ENCODE measurements at places on chromosomes 2 and 18.

- no peak for DNase-seq
Measured at GRCh38 chr18:46046688-46047087, 25.4 kb downstream of the PSTPIP2 start.

DNA sequence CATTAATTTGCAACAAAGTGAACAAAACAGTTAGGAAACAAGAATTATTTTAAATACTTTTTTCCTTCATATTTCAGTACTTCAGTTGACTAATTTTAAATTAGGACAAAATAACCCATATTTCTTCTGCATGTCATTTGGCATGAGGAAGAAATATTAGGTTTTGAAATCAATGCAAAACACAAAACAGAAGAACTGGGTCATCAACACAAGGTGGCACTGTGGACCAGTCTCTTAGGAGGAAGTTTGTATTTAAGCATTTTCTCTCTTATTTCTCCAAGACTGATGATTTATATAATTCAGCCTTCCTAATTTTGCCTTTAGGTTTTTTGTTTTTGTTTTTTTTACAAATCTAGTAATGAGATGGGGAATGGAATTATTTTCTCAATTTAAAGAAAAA lies 352.8 kb upstream of the KCNH7 start:
- peak; percentile 45 for DNase-seq

DNA sequence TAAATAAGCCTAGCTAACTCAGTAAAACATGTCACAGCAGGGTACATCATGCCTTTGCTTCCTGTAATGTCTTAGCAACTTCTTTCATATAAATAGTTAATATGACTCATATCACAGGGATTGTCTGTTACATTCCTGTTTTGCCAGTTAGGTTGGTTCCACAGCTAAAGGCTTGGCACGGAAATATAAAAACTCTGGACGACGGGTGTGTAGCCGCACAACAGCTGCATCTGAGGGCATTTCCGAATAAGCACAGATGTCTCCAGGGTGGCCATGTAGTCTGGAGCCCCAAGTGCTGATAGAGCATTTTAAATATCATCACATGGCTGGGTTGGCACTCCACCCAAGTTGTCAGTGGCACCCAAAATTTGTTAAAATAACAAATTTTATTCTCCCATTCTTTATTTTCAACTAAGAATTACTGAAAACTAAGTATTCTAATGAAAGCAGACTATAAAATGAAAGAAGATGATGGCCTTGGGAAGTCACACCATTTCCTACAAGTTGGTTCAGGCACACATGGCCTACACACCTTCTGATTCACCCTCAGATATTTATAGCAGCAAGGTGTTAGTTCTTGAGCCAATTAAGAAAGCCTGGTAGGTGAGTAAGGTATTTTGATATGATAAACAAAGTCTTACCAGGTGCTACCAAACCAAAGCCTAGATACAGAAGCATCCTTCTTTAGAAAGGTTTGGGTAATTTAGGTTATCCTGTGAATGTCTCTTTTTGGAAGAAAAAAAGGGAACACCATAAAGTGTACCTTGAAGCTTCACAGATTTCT lies 61.8 kb upstream of the STK17B start:
- no peak for DNase-seq

DNA sequence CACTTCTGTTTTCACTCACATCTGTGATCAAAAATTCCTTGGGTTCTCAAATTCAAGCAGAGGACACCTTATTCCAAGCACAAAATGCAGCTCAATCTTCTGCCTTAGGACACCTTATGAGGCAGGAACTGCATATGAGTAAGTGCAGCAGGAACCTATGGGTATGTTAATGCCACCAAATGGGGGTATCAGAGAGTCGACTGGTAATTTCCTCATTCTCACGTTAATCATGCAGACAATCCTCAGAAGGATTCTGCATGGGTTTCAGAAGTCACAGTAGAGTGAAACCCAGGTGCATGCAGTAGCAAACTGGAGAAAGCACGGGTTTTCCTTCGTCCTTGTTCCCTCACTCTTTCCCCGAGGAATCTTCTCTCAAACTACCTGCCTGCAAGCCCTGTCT lies 452.8 kb downstream of the CBLN2 start:
- no peak for DNase-seq

DNA sequence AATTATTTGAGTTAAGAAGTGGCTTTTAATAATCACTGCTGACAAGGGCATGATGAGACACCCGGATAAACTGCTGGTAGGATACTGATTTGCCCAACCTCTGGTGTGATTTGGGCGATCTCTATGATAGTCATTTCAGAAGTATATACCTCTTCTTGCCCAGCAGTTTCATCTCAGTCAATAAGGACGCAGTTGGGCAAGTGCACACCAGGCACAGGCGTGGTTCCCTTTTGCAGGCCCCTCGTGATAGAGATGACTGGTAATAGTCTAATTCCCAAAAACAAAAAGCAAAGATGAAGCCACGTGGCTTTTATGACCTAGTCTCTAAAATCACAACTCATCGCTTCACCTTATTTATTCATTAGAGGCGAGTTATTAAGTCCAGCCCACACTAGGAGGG lies 246.4 kb downstream of the PRKCE start:
- DNase-seq: no peak

GRCh38 chr2:225932811-225933413 lies 533.4 kb downstream of the NYAP2 start:
- DNase-seq: no peak

DNA sequence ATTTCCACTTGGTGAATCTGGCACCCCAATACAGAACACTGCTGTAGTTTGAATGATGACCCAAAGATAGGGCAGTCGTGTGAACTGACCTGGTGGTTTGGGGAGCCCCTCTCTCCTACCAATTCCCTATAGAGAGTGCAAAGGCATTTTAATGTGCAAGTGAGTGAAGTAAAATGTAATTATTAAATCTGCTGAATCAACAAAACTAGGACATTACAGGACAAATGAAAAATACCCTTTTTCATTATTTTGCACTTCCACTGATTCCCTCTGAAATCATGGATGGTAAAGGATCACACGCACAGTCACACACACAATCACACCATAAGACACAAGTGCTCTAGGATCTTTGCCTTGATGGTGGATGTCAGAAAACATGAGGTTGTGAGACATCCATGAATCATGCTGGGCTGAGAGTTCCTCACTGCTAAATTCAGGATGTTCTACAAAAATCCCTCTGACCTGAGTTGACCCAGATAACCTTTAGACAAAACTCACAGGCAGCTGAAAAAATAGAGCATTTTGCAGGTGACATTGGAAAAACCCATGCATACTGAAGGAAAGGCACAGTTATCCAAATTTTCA lies 197.4 kb downstream of the FBXO15 start:
- no peak for DNase-seq

GRCh38 chr18:61572871-61573270 lies 239.6 kb downstream of the CDH20 start:
- DNase-seq: no peak

- no peak for DNase-seq
Measured at GRCh38 chr2:37641582-37642171, 29.8 kb downstream of the CDC42EP3 start.

GRCh38 chr18:24065906-24066305 lies 51.4 kb downstream of the TTC39C start:
- no peak for DNase-seq

GRCh38 chr2:168469281-168469988 lies 13.4 kb downstream of the CERS6 start:
- DNase-seq: no peak

DNA sequence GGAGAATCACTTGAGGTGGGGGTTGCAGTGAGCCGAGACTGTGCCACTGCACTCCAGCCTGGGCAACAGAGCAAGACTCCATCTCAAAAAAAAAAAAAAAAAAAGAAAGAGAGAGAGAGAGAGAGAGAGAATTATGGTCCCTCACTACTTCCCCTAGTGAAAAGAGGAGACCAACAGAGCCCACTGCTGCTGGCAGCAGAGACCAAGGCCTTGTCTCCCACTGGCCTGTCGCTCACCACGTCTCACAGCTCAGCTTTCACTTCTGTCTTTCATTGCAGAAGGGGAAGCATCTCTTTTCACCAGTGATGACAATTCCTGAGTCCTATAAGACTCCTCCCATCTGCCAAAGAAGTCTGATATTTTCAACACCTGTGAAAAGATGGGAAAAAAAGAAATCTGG lies 81.3 kb downstream of the CLHC1 start:
- no peak for DNase-seq

DNA sequence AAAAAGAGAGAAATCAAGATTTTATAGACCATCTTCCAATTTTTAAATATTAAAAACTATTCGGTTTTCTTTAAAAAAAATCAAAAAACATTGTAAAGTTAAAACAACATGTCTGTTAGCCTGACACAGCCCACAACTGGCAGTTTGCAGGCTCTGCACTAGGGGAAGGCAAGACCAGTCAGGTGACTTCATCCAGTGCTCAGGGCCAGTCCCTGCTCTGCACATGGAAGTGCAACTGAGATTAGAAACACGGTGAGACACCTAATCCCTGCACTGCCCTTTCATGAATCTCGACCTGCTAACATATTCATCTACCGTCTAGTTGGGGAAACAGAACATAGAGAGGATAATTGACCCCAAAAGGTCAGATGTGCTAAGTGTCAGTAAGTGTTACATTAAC lies 135.2 kb downstream of the BARD1 start:
- DNase-seq: no peak

DNA sequence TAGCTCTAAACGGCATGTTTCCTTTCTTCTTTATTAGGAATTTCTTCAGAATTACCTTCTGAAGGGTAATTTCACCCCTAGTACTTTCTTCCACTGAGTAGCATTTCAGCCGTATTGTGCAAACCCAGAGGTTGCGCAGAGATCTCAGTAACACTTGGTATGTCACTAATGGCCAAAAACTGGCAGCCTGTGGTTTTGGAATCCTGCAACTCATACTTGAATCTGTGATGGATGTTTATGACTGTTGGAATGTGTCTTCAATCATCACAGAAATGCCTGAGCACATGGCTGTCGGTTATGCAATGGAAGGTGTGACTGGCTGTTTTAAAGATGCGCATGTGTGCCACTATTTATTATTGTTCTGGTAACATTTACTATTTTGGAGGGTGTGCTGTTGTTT lies 100.0 kb downstream of the COLEC12 start:
- no peak for DNase-seq

- DNase-seq: no peak
Measured at GRCh38 chr2:6929196-6929819, 12.1 kb downstream of the RNF144A start.

DNA sequence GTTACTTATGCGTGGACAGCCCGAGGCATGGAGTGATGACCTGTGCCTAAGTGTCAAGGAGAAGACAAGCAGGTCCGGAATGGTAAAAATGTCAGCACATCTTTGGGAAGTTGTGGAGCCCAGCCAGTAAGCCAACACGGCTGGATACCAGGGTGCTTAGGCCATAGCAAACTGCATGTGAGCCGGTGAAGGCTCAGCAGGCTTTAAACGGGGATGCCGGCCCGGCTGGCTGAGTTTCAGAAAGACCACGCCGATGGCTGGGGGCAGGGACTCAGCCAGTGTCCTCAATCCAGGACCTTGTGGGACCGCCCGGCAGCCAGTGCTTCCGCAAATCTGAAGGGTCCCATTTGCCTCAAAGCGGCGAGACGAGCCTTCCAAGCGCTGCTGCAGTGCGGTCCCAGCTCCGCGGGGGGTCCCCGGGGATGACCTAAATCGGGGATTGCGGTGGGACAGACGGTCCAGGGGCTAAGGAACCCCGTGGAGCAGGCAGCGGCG lies 946 bp upstream of the AGAP1 start:
- DNase-seq: no peak

DNA sequence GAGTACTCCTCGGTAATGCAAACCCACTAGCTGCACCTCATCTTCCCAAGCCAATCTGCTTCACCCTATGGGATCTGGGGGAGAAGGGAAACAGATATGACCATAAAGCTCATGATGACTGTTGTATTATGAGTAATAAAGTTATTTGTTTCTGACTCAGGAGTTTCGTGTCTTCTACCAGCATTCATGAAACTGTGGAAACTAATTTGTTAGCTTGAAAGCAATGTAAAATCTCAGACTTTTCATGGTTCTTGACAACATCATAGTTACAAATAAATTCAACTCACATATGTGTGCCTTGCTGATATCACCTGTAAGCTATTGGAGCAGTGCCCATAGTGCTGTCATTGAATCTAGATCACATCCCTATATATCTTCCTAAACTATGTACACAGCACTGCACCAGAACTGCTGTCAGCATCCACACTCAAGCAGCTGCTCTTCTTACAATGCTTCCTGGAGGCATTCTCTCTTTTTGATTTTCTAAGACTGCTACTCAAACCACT lies 135.6 kb upstream of the KYNU start:
- no peak for DNase-seq

DNA sequence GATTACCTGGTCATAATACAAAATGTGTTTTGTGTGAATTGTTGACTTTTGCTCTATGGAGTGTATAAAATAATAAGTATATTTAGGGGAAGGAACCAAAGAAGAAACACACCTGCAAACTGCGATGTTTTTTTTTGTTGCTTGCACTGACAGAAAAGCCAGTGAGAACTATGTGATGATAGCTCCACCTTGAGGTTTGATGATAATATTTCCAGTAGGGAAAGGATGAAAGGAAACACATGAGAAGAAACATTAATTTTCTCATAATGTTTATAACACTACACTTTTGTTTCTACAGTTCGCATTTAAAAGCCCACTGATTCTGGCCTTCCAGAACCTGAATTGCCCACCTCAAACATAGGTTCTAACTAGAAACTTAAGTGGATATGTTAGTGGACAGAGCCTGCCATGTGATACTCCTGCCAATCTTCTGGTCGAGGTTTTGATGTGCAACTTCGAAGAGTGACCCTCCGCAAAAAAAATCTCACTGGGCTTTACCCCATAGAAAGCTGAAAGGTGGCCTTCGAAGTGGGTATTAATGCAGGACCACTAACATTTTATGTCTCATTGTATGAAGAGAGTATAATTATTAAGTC lies 476.4 kb upstream of the SPHKAP start:
- DNase-seq: no peak

DNA sequence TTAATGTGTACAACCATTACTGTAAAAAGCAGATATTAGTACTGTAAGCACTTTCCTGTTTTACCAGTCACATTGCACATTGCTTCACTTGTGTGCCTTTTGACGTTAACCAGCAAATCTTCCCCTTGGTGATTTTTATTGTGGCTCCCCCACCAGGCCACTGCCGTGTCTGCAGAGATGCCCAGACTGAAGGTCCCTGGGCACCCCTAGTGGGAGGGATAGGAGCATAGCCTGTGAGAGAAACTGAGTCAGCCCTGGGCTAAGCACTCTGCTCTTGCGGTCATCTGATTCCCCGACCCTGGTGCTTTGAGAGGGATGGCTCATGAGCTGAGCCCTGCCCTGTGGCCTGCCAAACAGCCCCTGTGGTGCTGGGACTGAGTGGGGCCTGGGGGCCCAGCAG lies 73.4 kb downstream of the INPP4A start:
- DNase-seq: no peak

DNA sequence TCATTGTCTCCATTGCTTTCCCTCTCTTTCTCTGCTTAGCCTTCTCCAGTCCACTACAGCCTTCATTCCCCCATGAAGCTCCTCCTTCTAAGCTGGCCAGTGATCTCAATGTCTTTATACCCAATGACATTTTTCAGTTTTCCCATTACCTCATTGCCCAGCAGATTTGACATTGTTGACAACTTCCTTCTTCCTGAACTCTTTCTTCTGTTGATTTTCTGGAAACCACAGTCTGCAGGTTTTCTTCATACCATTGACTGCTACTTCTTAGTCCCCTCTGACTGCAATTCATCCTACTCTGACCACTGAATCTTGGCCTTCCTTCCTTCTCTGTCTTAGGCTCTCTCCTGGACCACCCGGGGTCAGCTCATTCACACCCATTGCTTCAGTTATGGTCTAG lies 22.9 kb upstream of the SPP2 start:
- DNase-seq: no peak

GRCh38 chr2:226873051-226873620 lies 37.3 kb downstream of the RHBDD1 start:
- DNase-seq: no peak

Measured in neuronal stem cell (in vitro differentiated cells).